Neural progenitor cell (in vitro differentiated cells): ENCODE measurements at places on chromosomes 12 and 14. TPM values are rescaled to one million over a fixed set of nuclear protein-coding genes. Genes with fewer than 3 reads are reported as not detected.
A peak's percentile ranks its signal among the peaks of the same experiment; 100 is the strongest.

- no peak for DNase-seq
- peaks cover 16% of the 10 kb centered on the region for H3K4me1 ChIP-seq
- H3K4me3 ChIP-seq: peak overlapping the region; percentile 79
- peaks cover 51% of the 10 kb centered on the region for H3K27me3 ChIP-seq
- H3K27ac ChIP-seq: no peak overlapping the region
Observed at GRCh38 chr12:123388951-123389559, 5.1 kb downstream of the KMT5A start.

DNA sequence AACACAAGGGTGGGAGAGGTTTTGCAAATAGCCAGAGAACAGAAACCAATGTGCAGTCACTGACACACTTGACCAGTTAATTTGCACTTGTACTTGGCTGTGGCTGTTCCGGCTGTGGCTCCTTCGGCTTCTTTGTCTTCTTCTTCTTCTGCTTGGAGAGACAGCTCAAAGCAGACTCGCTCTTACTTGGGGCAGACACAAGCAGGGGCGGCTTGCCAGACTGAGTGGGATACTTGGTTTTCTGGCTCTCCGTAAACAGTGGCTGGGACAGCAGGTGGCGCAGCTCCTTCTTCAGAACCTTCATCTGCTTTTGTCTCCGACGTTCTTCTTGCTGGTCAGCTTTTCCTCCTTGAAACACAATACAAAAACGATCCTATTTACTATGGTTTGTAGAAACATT lies 25.0 kb downstream of the OTUB2 start:
- H3K27me3 ChIP-seq: no peaks in the 10 kb centered on the region
- DNase-seq: peak; percentile 57
- no peak overlapping the region for H3K27ac ChIP-seq

GRCh38 chr12:57765003-57765697 lies 1.7 kb downstream of the CYP27B1 start:
- H3K4me3 ChIP-seq: peak overlapping the region; percentile 44
- H3K27me3 ChIP-seq: peaks cover 62% of the 10 kb centered on the region
- H3K36me3 ChIP-seq: no peaks in the 10 kb centered on the region
- no peak overlapping the region for H3K27ac ChIP-seq

GRCh38 chr14:68616221-68616902 lies 176.5 kb downstream of the ZFP36L1 start:
- H3K4me3 ChIP-seq: no peak overlapping the region
- DNase-seq: no peak
- H3K36me3 ChIP-seq: peaks cover 16% of the 10 kb centered on the region
- no peak overlapping the region for H3K27ac ChIP-seq

- H3K4me3 ChIP-seq: no peak overlapping the region
- no peak overlapping the region for H3K27ac ChIP-seq
- no peaks in the 10 kb centered on the region for H3K27me3 ChIP-seq
Observed at GRCh38 chr14:91228112-91229004, 16.1 kb downstream of the GPR68 start.

DNA sequence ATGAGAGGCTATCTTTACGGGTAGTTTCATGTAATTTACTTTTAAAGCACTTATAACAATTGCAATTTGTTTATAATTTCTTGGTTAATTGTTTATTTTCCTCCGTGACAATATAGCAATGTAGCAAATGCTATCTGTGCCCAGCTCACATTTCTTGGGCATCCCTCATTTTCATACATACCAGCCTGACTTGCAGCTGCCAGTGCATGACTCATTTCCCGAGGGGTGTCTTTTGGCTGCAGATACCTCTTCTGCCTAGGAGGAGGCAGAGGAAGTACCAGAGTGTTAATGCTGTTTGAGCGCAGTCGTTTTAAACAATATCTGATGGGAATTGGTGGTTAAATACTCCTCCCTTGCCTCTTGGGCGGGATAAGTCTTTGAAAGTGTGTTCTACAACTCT lies 104.2 kb upstream of the ABCD2 start:
- H3K36me3 ChIP-seq: no peaks in the 10 kb centered on the region
- no peak overlapping the region for H3K27ac ChIP-seq
- DNase-seq: no peak
- no peaks in the 10 kb centered on the region for H3K27me3 ChIP-seq
- no peaks in the 10 kb centered on the region for H3K4me1 ChIP-seq

DNA sequence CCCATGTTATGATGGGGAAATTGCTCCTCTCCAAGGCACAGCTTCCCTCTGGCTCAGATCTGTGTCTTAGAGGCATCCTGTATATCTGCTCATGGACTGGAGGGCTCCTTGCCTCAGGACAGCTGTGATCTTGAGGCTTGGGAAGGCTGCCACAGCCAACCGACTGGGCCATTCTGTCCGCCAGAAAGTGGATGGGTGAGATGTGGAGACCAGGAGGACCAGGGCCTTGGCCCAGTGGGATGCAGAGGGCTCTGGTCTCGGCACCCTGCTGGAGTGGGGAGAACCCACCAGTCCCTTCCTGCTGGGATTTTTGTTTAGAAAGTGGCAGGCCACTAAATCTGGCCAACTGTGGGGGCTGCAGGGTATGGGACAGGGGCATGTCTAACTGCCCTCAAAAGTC lies 148.6 kb downstream of the CALM1 start:
- H3K27me3 ChIP-seq: no peaks in the 10 kb centered on the region
- H3K27ac ChIP-seq: no peak overlapping the region
- DNase-seq: no peak

GSG1 gene
- not detected in 2 replicates for total RNA-seq

KCNA5 gene
- total RNA-seq: 0.19 and 1.1 TPM in 2 replicates
